NCI-H1930 (cell line): ENCODE measurements at places on chromosomes 5 and 9.
A peak's percentile ranks its signal among the peaks of the same experiment; 100 is the strongest.

GRCh38 chr5:178145965-178146820 is 7.5 kb downstream of the NHP2 start:
- peak; percentile 29 for DNase-seq

- no peak for DNase-seq
These were observed 52.3 kb upstream of the IFNK start for GRCh38 chr9:27471789-27472188.

DNA sequence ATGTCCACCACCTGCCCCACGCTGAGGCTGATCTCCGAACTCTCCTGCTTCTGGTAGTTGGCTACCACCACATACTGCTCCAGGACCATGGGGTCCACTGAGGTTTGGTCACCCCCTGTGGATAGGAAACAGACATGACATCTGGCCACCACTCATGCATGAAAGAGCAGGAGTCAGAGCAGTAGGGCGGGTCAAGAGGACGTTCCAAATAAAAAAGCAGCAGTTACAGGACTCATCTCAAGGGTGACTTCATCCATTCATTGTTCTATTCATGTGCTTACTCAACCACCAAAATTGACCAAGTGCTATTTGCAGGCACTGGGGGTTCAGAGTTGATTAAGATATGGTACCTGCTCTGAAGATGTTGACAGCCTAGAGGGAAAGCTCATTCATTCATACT is 79.2 kb upstream of the UBTD2 start:
- no peak for DNase-seq

DNA sequence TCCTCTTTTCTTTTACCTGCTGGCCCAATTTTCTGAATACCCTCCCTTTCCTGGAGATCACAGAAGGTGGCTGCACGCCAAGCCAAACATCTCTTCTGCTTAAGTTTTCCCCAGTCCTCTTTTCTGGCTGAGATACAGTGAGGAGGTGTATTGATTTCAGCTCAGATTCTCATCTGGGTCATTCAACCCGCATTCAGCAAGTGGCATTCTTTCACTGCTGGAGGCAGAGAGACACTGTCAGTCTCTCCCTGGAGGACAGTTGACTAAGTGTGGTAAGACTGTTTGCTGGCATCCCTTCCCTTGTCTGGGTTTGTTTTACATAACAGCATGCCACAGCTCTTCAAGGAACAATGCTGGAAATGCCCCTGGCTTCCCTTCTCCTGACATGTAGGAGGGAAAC is 60.5 kb downstream of the GABRG2 start:
- no peak for DNase-seq

GRCh38 chr9:89431930-89432725 is 65.8 kb downstream of the SEMA4D start:
- no peak for DNase-seq

GRCh38 chr5:158642879-158643278 is 456.8 kb downstream of the EBF1 start:
- no peak for DNase-seq

- no peak for DNase-seq
These were observed 61.7 kb upstream of the SLC27A6 start for GRCh38 chr5:128903550-128903949.

DNA sequence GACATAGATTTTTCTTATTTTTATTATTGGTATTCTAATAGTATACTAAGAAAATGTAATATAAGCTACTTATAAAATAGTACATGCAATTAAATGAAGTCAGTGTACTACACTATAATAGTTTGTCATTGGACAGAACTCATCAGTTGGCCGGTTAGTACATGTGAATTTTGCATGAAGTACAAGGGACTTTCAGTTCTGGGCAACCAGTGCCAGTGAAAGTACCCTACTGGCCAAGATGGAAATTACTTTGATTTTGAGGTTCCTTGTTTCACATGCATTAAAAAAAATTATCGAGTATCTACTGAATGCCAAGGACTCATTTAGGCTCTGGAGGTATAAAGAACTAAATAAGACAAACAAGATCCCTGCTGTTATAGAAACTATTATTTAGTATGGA is 213.4 kb upstream of the ELL2 start:
- no peak for DNase-seq

DNA sequence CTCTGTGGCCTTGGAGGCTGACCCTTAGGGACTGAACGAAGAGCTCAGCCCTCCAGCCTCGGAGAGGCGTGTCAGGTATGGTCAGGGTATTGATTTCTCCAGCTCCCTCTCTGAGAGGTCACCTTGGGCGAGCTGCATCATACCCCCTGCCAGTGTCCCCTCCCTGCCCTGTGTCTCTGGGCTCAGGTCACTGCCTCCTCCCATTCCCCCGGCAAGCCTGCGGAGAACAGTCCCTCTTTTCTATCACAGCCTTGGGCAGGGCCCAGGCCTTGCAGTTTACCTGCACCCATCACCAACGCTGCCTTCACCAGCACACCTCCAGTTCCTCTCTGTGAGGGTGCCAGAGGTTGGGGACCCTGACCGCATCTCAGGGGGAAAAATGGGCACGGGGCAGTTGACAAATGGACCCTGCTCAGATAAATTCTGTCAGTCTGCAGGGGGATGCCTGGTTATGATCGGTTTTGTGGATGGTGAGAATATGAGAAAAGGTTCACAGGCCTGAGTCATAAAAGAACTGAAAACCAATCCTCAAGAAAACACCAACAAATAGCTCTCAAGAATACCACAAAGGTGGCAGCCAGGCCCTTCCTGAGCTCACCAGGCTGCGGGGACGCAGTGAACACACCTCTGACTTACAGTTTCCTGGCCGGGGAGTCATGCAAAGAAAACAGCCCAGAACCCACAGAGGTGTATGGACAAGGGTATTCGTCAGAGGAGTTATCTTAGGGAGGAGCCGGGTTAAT is 24.7 kb upstream of the RXRA start:
- no peak for DNase-seq

DNA sequence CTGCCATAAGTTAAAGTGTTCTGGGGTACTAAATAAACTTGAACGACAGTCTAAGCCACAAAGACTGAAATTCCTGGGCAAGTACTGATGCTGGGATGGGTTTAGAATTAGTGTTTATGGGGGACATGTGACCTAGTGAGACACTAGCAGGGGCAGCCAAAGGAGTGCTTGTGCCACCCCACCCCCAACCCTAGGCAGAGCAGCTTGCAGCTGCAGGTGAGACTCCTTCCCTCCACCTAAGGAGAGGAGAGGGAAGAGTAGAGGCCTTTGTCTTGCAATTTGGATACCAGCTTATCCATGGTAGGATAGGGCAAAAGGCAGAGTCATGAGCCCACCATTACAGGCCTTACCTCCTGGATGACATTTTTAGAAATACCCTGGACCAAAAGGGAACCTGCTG is 28.7 kb upstream of the PDE4D start:
- no peak for DNase-seq

DNA sequence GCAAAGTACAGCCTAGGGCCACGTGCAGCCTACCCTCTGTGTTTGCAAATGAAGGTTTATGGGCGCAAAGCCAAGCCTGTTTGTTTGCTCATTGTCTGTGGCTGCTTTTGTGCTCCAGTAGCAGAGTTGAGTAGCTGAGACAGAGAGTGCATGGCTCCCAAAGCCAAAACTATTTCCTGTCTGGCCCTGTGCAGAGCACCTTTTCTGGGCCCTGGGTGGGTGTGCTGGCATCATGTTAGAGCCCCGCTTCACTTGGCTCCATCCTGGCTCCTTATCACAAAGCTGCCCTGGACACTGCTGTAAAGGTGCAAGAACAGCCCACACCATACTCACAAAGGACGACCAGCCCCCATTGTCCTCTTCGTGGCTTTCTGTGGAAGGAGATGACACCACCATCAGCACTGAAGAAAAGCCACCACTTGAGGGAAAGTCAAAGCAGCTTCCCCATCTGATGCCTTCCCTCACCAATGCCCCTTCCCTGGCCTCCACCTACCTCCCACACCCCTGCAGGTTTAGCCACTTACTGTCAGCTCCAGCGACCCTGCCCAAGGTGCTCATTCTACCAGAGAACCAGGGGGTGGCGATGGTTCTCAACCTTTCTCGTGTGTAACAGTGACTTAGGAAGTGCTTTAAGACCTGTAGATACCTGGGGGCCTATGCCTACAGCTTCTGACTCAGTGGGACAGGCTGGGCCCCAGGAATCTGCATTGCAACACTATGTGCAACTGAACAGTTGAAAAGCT is 23.4 kb downstream of the LCP2 start:
- peak; percentile 1 for DNase-seq

GRCh38 chr5:1111241-1111726 is 579 bp downstream of the SLC12A7 start:
- DNase-seq = peak; percentile 21

- peak; percentile 47 for DNase-seq
These were observed 305.1 kb downstream of the PSAT1 start for GRCh38 chr9:78601957-78602565.

DNA sequence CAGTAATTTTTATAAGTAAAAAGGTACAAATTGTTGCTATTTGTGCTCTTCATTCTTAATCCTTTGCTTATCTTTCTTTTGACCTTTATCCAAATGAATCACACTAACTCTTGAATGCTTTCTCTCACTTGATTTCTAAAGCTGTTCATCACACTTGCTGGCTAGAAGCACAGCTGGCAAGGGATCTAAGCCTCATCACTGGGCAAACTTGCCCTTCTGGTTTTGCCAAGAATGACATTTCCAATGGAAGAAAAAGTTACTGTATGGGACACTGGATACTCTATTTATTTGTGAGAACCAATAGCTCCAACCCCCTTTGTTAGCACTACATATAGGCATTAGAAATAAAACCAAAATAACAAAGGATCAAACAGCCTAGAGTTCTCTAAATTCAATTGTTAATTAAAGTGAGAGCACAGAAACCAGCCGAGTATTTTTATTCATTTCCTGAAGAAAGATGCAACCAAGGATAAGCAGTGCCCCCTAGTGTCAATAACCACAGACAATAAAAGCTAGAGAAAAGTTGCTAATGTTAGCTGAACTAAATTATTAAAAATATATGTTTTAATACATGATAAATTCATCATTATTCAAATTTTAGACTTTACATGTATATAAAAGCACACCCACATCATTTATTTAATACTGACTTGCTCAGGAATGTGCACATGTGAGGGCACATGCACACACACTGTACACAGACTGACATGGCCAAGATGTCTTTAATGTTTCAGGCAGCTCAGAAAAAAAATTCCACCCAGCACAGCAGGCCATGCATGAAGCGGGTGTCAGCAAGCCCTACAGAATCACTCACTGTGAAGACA is 59.8 kb upstream of the POU5F2 start:
- DNase-seq = no peak

GRCh38 chr5:29504411-29504810 is 1689.1 kb upstream of the CDH6 start:
- DNase-seq = no peak

GRCh38 chr9:3455717-3456116 is 70.1 kb downstream of the RFX3 start:
- DNase-seq = no peak

- no peak for DNase-seq
These were observed 71.4 kb downstream of the RALGPS1 start for GRCh38 chr9:126985870-126986498.

DNA sequence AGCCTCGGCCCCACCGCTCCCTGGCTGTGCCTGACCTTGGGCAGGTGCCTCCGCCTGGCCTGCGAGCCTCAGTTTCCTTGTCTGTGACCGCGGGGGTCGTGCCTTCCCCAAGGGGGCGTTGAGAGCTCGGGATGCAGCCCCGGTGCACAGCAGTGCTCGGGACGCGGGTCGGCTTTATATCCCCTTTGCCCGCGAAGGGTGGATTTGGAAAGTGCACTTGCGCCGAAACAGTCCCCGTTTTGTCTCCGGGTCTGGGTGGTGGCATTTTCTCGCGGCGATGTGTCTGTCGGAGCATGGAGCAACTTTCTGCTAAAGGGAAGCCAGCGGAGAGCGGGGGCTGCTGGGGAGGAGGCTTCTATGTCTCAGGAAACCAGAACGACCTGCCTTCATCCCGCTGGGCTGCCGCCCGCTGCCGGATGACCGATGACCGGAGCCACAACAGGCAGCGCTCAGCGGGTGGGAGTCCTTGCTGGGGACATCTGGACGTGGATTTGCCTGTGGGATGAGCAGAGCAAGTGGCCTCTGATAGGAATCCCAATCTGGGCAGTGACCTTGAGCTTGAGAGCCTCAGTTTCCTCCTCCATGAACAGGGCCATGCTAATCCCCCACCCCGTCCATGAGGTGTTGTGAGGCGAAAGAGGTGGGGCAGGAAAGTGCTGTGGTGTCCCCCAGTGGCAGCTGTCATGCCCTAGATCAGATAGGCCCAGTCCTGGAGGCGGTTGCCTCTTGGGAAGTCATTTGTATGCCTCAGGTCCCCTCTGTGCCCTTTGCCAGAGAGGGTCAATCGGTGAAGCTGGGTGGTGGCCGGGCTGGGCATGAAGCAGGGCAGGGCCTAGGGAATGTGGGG is 651 bp downstream of the HRH2 start:
- DNase-seq = no peak

GRCh38 chr9:84829471-84829870 is 159.9 kb downstream of the NTRK2 start:
- no peak for DNase-seq

DNA sequence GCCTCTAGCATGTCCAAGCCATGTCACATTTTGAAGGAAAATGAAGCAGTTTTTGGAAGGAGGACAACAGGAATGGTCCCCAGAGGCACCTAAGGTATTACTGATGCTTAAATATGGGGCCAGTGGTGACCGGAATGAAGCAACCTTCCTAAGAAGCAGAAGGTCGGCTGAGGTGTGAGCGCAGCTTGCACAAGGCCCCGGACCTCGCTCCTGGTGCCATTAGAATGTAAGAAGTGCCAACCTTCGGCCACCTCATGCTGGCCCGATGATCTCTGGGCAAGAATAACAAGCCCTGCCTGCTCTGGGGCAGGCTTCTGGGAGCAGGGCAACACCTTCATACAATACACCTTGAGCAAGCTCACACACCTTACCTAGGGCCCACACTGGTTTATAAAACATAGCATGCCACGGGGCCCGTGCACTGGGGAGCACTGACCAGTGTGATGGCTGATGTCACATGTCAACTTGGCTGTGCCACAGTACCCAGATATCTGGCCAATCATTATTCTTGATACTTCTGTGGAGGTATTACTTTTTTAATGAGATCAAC is 21.9 kb downstream of the SEMA4D start:
- DNase-seq = no peak

DNA sequence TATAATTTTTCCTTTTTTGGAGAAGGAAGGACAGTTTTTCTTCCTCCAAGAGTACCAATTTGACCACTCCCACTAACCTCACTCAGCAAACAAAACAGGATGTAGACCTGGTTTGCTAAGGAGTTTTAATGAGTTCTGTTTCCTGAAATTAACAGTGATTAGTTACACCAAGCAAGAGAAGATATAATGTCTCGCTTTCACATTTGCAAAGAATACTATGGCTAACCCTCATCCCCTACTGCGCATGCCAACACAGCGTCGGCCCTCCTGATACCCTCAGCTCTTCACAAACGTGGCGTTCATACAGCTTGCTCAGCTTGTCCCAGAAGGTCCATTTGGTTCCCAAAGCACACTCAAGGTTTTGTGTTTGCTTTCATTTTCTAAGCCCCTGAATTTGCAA is 41.9 kb upstream of the IPPK start:
- DNase-seq = no peak

DNA sequence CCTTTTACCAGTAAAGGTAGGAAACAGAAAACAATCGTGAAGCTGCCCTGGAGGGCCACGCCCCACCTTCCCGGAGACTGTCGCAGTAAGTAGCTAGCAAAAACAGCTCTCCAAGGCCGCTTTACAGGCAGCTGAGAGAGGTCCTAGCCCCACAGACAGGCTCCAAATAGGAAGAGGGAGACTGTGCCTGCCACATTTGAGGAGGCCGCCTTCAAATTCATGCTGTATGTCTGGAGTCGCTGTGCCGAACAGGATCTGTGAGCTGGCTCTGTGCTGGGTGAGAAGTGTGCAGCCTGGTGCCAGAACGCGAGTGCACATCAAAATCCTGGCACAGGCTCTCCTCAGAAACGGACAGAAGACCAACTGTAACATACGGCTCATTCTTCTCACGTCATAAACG is 582.2 kb downstream of the CETN3 start:
- DNase-seq = no peak

GRCh38 chr9:16867576-16868311 is 2.7 kb downstream of the BNC2 start:
- DNase-seq = no peak
